SW 1271 (cell line): ENCODE measurements at places on chromosomes 3 and 15.

DNA sequence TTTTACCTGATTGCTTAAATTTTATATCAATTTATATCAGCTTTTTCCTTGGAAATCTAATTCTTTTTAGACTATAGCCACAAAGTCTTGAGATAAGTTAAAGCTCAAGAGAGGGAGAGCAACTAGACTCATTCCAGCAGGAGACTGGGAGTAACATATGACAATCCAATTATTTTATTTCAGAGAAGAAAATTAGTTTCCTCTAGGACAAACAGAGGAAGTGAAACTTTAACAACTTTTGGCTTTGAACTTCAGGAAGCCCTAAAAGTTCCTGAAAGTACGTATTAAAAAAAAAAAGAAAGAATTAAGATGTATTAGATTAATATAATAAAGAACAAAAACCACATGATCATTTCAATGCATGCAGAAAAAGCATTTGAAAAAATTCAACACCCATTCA lies 13.9 kb upstream of the UBE2E2 start:
- no peak for DNase-seq

DNA sequence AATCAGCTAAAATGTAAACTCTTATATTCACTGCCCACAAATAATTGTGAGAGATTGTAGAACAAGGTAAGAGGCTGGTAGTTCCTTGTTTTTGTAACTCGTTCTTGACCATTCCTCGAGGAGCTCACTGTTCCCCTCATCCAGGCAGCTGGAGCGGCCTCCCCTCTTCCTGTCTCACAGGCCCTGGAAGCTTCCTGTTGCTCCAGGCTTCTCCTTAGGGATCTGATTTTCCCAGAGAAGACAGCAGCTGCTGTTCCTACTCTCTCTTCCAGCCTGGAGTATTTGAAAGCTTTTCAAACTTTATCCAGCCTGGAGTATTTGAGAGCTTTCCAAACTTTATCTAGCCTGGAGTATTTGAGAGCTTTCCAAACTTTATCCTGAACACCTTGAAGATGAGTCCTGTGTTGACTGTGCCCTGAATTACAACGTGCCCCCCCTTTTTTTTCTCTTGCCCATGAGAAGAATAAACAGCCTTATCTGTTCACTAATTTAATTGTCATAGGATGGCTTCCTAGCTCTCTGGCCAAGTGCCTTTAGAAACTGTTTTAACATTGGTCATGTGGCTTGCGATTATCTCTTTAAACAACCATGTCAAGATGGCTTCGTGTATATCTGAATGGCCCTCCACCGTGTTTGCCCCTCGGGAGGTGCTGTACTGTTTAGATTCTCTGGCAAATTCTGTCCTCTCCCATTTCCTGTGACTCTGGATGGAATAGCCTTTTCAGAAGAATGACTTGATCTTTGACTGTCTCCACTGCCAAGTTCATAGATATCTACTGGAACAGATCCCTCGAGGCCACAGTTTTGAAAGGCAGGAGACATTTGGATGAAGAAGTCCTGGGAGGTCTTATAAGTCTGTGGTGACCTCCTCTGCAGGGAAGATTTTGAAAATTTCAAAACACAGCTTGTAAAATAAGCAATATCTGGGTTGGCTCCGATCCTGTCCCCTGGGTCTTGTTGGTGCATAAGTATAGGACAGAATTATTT lies 4.8 kb downstream of the ADAMTSL3 start:
- DNase-seq, result no peak

- DNase-seq, result peak; percentile 93
Observed at GRCh38 chr3:152328841-152329240, 60.1 kb downstream of the MBNL1 start.

DNA sequence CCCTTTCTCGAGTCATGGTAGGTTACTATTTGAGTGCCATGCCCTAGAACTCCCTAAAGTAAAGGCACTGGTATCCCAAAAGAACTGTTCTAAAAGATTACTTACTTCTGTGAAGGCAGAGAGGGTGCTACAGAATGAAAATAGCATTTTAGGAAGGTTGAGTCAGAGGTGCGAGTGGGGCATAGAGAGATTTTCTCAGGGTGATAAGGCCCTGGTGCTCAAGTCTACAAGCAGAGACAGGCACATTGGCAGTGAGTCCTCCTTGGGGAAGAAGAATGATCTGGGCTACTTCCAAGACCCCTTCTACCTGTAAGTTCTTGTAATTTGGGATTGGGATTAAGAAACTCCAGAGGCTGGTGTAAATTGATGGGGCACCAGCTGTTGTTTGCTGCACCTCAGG lies 96.7 kb downstream of the AKAP13 start:
- DNase-seq, result no peak

DNA sequence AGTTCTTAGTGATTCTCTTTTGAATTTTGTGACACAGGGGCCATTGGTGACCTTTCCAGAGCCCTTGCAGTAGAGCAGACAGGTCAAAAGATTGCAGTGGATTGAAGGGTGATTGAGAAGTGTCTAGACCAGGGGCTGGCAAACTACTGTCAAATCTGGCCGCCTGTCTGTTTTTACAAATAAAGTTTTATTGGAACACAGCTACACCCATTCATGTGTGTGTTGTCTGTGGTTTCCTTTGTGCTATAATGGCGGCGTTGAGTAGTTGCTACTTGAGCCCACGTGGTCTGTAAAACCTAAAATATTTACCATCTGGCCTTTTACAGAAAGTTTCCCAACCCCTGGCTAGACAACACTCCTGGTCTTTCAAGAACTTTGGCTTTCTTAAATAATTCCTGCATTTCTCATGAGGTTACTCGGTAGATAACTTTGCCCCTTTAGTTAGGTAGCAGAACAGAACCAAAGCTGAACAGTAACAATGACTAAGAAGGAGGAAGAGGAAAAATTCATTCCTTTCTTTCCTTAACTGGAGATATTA lies 265.1 kb upstream of the NR2E3 start:
- no peak for DNase-seq

DNA sequence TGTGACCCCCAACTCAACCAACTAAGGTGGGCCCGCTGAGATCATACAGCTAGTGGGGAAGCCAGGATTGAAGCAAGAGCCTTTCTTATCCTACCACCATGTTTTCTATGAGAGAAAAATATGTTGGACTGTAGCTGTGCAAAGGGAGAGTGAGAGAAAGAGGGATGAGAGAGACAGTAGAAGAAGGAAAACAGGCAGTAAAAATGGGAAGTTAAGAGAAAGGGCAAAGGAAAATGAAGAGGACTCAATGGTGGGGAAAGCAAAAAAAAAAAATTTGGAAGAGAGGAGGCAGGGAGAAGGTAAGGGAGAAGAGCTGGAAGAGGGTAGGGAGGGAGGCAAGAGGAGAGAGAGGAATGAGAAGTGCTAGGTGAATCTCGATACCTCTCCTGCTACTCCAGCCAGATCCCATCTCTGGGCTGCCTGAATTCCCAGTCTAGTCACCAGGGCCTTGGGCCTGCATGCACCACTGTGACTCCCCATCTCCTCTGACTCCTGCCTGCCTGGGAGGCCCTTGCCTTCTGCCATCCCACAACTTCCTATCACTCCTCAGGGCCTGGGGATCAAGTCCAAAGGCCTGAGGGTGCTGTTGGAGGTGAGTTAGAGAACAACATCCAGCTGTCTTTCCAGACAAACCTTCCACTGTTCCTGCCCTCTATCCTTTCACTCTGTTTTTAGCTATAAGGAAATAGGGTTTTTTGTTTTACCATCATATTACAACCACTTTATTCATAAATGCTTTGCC lies 15.7 kb downstream of the FAM81A start:
- no peak for DNase-seq

GRCh38 chr15:99121691-99122410 lies 17.0 kb downstream of the SYNM start:
- no peak for DNase-seq

GRCh38 chr3:100966049-100966491 lies 27.2 kb downstream of the ABI3BP start:
- no peak for DNase-seq
